ENCODE measurements at places on chromosomes 4 and X.

- no peak for DNase-seq
These were observed 119.2 kb upstream of the STIM2 start for GRCh38 chr4:26741491-26741871.

GRCh38 chrX:20623448-20623847 lies 356.7 kb upstream of the RPS6KA3 start:
- no peak for DNase-seq

DNA sequence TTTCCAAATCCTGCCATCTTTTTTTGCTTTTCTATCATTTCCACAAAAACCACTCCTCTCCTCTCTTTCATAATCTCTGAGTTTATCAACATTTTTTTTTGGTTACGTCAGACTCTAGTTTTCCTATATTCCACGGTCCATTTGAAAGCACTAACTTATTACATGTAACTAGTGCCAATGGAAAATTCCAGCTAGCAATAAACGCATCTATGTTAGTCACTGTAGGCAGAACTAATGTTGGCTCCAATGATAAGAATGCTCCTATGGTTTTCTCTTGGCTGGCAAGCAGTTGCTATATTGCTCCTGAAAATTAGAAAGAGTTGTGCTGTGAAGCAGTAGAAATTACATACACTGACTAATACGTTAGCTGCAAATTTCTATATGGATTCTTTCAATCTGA lies 634.6 kb upstream of the FTHL17 start:
- DNase-seq: no peak

GRCh38 chrX:12767856-12768255 lies 23.4 kb upstream of the PRPS2 start:
- no peak for DNase-seq
